Cardiac septum (tissue), 1 donor: ENCODE measurements at places on chromosomes 1 and 21. TPM values are rescaled to one million over a fixed set of nuclear protein-coding genes. Genes with fewer than 3 reads are reported as not detected.

DNA sequence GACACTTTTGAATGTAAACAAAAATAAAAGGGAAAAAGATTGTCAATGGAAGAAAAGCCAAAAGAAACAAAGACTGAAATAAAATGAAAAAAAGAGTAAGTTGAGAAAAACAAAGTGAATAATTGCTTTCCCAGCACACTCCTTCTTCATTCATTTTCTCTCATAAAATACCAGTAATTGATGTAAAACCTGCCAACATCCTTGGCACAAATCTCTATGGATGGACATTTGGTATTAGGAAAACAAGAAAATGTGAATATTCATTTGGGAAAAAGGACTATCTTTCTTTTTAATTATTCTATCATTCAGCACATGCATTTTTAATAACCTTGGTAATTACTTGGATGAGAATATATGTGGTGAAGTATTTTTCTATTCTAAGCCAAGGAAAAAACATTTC is 204.4 kb upstream of the TNR start:
- no peak for DNase-seq

GRCh38 chr21:35229290-35229689 is 180.2 kb upstream of the RUNX1 start:
- no peak for DNase-seq

GRCh38 chr1:64231654-64232053 is 28.2 kb downstream of the UBE2U start:
- no peak for DNase-seq

GRCh38 chr1:201456499-201457309 is 12.3 kb downstream of the PHLDA3 start:
- no peak for DNase-seq

GRCh38 chr1:150964164-150964489 is 10.5 kb downstream of the CERS2 start:
- DNase-seq: no peak

The SLC25A33 gene
- 4.0 TPM for total RNA-seq

DNA sequence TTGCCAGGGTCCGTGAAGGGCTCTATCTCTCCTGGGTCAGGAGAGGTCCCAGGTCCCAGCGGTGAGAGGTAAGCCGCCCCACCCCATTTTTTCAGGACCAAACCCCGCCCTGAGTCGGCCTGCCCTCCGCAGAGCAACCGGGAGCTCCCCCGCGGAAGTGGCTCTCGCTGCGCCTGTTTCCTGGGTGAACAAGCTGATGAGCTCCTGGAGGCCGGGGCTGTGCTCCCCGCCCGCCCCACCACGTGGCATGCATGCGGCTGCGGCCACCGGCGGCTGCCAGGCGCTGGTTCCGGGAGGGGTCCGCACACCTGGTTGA is 32.0 kb downstream of the ZBTB17 start:
- no peak for DNase-seq

The SYDE2 gene
- total RNA-seq: 20.2 TPM

DNA sequence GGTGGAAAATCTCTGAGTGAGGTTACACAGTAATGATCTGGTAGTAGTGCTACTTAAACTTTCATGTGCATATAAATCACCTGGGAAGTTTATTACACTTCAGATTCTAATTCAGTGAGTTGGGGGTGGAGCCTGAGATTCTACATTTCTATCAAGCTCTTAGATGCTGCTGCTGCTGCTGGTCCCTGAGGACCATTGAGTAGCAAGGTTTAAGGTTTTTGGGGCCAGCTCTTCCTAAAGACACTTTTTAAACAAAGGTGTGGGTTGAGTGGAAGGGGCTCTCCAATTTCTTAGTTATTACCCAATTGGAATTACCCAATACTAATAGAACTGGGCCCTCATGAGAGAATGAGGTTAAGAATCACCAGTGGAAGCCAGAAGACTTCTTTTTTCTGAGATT is 29.5 kb downstream of the KCNA3 start:
- no peak for DNase-seq

The CCDC190 gene
- 0.59 TPM for total RNA-seq

The AADACL3 gene
- total RNA-seq: not detected

The CTH gene
- 0.43 TPM for total RNA-seq

The FAM72B gene
- 0.13 TPM for total RNA-seq

DNA sequence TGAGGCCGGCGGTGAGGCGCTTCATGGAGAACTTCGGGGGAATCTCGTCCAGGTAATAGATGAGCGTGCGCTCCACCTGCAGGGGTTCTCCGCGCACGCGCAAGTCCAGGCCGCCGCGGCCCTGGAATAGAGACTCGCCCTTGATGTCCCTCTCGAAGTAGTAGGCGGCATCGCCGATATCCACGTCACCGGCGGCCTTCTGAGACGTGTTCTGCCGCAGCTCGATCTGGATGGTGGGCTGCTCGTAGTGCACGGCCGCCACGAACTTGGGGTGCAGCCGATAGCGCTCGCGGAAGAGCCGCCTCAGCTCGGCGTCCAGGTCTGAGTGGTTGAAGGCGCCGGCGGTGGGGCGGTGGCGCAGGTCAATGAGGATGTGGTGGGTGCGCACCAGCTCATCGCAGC is 726 bp downstream of the TACSTD2 start:
- no peak for DNase-seq

The GPR161 gene
- 3.0 TPM for total RNA-seq
